Cardiac septum (tissue), 1 donor: ENCODE measurements at places on chromosomes 16 and 17. TPM values are rescaled to one million over a fixed set of nuclear protein-coding genes. Genes with fewer than 3 reads are reported as not detected.

DNA sequence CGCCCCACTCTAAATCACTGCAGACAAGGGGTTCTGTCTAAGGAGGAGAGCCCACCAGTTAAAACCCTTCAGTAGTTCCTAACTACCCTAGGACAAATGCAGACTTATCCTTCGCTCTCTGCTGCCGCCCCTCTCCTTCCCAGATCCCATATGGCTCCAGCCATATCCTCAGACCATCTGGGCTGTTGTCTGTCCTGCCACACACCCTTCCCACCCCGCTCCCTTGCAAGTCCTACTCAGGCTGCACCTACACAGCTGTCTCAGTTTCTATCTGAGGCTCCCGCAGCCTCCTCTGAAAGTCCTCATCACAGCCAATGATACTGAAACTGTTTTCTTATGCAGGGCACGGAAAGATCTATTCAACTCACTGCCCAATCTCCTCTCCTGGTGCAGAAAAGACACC lies 720 bp upstream of the BCKDK start:
- no peak for DNase-seq

GRCh38 chr17:19327031-19327783 lies 35.3 kb downstream of the B9D1 start:
- DNase-seq: no peak

GRCh38 chr17:78506454-78507309 lies 70.5 kb downstream of the DNAH17 start:
- DNase-seq: no peak

- DNase-seq: no peak
Observed at GRCh38 chr16:28967156-28967555, 7.4 kb upstream of the SPNS1 start.

- DNase-seq: no peak
Observed at GRCh38 chr16:77987810-77988209, 34.5 kb upstream of the CLEC3A start.

DNA sequence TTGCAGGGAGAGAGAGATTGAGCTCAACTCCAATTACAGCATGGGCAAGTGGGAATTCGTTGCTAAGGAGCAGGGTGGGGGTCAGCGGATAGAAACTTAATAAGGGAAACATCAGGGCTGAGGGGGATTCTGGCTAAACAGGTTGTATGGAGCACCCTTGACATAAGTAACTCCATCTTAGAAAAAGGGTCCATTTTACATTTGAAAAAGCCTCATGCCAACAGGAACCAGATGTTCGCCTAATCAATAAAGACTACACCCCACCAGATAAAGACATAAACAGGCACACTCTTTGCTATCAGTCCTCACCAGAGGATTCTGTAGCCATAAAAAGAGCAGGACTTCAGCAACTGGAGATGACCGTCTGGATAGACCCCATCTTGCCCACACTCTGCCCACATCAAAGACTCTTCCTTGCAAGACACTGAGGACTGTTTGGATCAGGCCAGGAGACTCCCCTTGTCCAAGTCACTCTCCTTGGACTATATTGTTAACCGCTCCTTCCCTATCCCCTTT lies 1.6 kb upstream of the LRRC75A start:
- no peak for DNase-seq

The OTOP3 gene
- total RNA-seq: not detected
